ENCODE measurements at places on chromosomes 4 and X. TPM values are rescaled to one million over a fixed set of nuclear protein-coding genes. Genes with fewer than 3 reads are reported as not detected.

Gene CFAP299
- total RNA-seq, result not detected

Gene ENPEP
- total RNA-seq, result 0.07 TPM

Gene TCP11X2
- not detected for total RNA-seq

Gene NAP1L3
- not detected for total RNA-seq

Gene CT45A10
- total RNA-seq, result not detected

Gene FAM47E
- not detected for total RNA-seq

Gene MAGEE1
- total RNA-seq, result 2.5 TPM

Gene SLC16A2
- 6.3 TPM for total RNA-seq

Gene KCNE5
- total RNA-seq, result 0.09 TPM

Gene ZNF280C
- 3.9 TPM for total RNA-seq

Gene MSANTD1
- 0.14 TPM for total RNA-seq

Gene DRD5
- total RNA-seq, result not detected

Gene GBA3
- total RNA-seq, result not detected

Gene FOXP3
- total RNA-seq, result not detected

Gene HOPX
- total RNA-seq, result 115 TPM

Gene CENPI
- total RNA-seq, result 16.1 TPM

Gene NALF2
- total RNA-seq, result not detected

Gene RNF175
- not detected for total RNA-seq

Gene PIGA
- 10.7 TPM for total RNA-seq

Gene ZNF157
- 0.14 TPM for total RNA-seq

Gene TRIML2
- not detected for total RNA-seq

Gene RIBC1
- total RNA-seq, result 0.74 TPM

Gene TRIM75
- total RNA-seq, result not detected

Gene AKAP14
- not detected for total RNA-seq

Gene NIPAL1
- 13.0 TPM for total RNA-seq

Gene NXF2B
- total RNA-seq, result not detected

Gene NPY1R
- total RNA-seq, result not detected

Gene BTC
- total RNA-seq, result 0.71 TPM

Gene SRP72
- 76.0 TPM for total RNA-seq

Gene LCORL
- 9.6 TPM for total RNA-seq

Gene MAB21L2
- total RNA-seq, result not detected

Gene MAGEE2
- not detected for total RNA-seq

Gene ARR3
- total RNA-seq, result not detected

Gene TAPT1
- 4.6 TPM for total RNA-seq

Gene UNC5C
- total RNA-seq, result not detected

Gene AKAP4
- not detected for total RNA-seq

Gene NBDY
- 36.7 TPM for total RNA-seq

Gene MAGEA9
- total RNA-seq, result not detected

Gene GPR173
- 0.28 TPM for total RNA-seq

Gene KCNIP4
- not detected for total RNA-seq

Gene GAGE12G
- total RNA-seq, result not detected

Gene ACOX3
- total RNA-seq, result 35.8 TPM

Gene PCDH19
- 0.07 TPM for total RNA-seq

Measured in airway epithelial cell (primary cell).